ENCODE measurements at places on chromosomes 2 and 18.

GRCh38 chr2:162333968-162334367 is 10.0 kb upstream of the GCA start:
- no peak for DNase-seq

GRCh38 chr2:61707984-61708852 is 145.6 kb downstream of the FAM161A start:
- no peak for DNase-seq

DNA sequence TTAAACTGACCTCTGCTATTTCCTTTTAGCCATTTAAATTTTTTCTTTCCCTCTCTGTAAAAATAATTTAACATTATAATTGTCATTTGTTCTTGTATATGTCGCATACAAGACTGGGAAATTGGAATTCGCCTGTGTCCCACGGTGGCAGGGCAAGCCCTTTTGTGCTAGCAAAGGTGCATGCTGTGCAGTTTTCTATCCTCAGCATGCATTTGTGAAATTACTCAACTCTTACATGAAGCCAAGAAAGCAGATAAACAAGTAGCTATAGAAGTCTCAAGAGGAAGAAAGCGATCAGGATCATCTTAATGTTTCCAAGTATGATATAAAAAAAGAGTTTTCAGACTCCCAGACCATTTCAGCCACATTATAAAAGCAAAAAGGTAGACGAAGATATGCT is 392.6 kb upstream of the CHST9 start:
- no peak for DNase-seq

DNA sequence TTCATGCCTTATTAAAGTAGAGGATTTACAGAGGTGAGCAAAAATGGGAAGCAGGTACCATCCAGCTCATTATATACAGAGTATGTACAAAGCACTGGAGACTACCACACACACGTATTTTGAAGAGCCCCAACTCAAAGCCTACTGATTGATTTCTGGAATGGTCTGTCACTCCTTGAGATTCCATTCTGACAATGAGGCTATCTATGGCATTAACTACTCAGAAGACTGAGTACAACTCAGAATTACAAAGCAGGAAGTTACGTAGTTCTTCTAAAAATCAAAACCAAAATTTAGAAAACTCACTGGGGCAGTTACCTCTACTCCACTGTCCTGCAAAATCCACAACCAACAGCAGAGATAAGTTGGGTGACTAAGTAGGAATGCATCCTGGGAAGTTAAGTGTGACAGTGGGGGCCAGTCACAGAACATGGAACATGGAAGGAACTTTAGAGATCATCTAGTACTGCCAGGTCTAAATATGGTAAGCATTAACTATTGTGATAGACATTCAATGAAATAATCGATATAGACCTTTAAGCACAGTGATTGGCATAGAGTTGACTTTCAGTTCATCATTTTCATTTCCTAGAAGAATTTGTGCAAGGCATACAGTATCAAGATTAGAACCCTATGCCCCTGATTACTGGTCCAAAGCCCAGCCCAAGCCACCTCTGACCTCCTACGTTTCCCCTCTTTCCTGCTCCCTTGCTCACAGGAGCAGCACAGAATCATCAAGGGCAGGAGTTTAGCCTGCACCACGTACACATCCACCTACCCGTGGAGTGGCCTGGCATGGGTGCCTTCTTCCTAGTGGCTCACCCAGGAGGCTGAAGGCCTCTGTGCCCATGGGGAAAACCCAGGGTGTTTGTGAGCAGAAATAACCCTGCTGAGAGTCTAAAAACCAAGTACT is 80.1 kb upstream of the FOSL2 start:
- no peak for DNase-seq

GRCh38 chr2:148876595-148877402 is 1.8 kb downstream of the KIF5C start:
- no peak for DNase-seq

DNA sequence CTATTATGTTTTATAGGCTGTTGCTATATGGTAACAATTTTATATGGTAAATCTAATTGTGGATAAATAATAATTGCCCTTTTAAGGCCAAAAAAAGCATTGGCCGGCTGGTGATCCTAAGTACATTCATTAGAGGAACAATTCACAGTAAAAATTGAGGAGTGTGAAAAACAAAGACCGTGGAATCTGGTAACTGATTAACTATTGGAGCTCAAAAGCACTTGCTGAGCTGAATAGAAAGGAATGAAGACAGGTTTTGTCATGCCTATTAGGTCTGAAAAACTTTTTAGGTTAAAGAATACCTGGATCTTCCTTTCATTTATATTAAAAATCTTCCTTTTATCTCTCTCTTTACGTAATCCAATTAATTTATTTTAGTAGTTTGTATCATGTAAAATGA is 18.5 kb upstream of the RBBP8 start:
- DNase-seq, result no peak

GRCh38 chr2:196821195-196821594 is 12.0 kb upstream of the C2orf66 start:
- no peak for DNase-seq

DNA sequence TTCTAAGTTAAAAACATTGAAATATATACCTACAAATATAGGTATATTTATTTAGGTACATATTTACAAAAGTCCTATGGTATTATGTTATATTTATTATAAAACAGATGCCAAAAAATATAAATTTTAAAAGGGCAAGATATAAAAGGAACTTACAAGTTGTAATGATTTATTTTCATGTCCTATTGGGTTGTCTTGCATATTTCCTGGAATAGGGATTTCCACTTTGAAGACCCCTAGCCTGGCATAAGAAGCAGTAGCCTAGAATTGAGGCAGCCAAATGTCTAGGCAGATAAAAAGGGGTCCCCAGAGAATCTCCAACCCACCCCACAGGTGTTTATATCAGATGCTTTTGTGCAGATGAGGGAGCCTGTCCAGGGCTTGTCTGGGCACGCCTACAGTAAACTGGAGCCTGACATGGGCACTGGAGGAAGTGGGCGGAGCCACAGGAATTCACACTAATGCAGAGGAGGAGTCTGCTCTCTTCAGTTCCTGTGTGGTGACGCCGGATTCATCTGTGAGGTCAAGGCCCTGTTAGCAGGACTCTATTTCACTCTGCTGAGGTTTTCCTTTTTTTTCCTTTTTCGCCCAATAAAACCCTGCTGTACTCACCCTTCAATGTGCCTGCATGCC is 1088.9 kb upstream of the PIK3C3 start:
- no peak for DNase-seq

GRCh38 chr2:189379287-189379630 is 62.0 kb upstream of the WDR75 start:
- no peak for DNase-seq

- no peak for DNase-seq
Measured at GRCh38 chr2:37232131-37232933, 874 bp downstream of the NDUFAF7 start.

GRCh38 chr2:154724194-154724797 is 25.8 kb downstream of the KCNJ3 start:
- DNase-seq, result no peak

GRCh38 chr2:212028798-212029394 is 509.7 kb downstream of the ERBB4 start:
- no peak for DNase-seq

DNA sequence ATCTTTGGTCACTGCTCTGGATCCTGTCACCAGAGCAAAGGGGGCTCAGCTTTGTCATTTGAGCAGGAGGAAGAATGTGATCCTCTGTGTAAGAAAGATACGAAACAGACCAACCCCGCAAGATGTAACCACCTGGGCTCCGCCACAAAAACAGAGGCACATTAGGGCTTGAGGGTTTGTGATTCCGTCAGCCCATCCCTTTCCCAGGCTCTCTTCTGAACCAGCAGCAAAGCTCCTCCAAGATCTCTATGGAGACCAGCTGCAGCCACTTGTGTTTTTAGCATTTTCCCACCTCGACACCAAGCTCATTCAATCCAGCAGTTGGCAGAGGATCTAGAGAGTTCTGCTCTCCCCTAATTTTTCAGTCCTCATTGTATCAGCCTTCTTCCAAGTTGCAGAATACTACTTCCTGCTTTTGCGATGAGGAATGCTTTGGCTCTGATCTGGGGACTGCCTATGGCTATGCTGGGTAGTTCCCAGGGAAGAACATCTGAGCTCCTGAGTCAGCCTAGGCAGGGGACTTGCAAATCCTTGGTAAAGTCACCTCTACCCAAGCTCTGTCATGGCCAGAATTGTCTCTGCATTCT is 139.6 kb upstream of the RAB12 start:
- no peak for DNase-seq

DNA sequence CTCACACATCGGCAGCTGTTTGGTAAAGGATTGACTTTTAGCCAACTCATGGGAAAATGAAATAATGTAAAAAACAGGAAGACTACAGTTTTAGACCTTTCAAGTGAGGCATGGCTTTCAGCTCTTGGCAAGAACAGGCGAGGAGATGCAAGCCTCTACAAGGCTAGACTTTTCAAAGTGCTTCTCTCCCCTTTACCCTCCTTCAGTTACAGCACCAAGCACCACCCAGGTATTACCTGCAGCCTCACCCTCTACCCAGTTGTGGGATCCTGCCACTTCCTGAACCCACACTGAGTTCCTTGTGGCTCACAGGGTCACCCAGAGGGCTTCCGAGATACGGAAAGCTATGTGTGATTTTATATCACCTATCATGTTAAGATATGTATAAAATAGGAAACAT is 14.7 kb downstream of the UGT1A10 start:
- no peak for DNase-seq

- no peak for DNase-seq
Measured at GRCh38 chr2:129377078-129377469, 602.4 kb upstream of the RAB6C start.

DNA sequence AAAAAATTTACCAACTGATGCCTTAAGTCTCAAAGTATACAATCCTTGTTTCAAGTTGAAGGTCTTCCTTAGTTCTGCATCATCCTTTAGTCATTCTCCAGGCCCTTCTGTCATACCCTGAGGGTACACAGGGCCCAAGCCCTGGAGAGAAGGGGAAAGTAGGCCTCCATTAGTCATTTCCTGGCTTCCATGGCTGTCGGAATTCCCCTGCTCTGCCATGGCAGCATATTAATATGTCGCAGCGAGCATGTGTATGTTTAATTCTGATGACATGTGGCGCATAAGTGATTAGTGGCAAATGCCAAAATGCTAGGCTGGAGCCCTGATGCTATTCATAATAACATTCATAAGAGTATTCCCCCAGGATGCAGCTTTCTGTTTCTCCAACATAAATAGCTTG is 22.1 kb downstream of the GPR39 start:
- no peak for DNase-seq

- no peak for DNase-seq
Measured at GRCh38 chr2:96701636-96702035, 38.2 kb downstream of the LMAN2L start.

DNA sequence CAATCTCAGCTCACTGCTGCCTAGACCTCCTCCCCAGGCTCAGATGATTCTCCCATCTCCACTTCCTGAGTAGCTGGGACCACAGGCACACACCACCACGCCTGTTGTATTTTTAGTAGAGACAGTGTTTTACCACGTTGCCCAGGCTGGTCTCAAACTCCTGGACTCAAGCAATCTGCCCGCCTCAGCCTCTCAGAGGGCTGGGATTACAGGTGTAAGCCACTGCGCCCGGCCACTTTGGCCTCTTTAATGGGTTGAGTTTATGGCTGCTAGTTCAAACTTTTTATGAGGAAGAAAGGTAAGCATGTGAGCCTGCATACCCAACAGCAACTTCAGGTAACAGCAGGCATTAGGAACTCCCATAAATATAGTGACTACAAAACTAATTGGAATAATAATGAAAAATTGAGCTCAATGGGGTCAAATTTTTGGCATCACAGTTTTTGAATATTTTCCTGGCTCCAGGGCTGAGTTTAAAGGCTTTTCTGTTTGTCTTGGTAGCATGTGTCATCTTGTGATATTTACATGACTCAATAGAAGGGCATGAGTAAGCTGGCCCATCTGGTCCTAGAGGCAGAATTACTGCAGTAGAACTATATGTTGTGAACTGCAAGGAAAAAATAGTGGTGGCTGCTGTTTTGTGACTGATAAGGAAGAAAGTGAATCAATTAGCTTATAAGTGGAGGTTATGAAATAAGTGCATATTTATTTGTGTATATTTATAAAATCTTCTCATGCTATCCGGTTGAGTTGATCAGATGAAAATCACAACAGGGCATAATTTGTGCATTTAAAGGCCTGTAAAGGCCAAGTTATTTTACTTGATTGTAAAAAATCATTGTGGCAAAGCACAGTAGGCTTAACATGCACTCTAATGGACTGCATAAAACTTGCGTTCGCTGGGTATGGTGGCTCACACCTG is 24.8 kb downstream of the GALM start:
- DNase-seq, result peak; percentile 33

DNA sequence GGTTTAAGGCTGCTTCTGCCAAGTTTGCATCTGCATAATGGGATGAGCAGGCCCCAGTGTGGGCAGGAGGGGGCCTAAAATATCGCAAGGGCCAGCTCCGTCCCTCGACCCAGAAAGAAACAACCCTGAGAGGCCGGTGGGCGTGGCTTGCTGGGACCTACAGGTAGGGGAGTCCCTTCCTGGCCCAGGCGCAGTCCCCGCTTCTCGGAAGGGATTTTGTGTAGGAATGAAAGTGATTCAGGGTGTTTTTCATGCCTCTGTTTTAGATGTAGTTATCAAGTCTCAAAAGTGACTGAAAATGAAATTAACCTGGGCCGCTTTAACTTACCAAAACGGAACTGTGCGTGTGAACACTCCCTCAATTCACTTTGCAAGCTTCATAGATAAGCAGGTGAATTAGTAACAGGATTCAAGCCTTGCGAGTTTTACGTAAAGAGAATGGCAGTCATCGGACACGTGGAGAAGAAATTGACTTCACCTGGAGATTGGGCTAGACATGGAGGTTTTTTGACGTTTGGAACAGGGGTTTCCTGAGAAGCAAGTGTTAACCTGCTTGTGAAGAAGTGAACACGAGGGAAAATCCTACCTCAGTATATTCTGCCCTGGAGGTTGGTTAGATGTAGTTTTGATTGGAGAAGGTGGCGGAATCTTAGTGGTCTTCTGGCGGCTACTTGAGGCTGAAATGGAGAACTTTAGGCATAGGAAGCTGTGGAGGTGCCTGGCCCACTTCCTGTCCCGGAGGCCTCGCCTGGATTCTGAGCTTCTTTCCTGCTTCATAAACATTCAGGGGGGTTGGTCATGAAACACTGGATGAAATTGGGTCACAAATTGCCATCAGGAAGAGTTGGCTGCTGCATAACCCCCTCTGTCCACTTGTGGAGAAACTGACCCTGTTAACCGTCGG is 1.7 kb downstream of the NCK2 start:
- DNase-seq, result no peak

DNA sequence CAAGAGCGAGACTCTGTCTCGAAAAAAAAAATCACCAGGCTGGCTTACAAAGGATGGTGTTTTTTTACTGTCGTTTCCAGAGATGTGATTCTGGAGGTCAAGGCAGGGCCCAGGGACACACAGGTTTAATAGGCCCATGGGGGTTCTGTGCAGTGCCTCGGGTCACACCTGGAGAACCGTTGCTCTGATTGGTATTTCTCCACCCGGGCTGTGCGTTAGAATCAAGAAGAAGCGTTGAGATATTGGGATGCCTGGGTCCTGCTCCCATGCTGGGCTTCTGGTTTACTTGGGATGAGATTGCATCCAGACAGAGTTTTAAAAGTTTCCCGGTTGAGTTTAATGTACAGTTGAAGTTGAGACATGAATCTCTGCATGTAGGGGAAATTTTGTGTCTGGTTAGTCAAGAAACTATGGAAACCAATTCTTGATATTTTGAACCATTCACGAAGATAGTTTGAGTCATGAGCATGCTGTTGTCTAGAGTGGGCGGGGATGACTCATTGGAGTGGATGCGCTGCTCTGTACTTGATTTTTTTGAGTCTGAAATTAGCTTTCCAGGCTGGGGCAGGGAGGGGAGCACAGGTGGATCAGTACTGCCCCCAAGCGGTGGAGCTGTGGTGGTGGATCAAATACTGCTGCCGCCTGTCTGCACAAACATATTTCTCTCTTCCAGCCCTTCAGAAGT is 50.1 kb downstream of the GREB1 start:
- DNase-seq, result peak; percentile 50

Data from brain pericyte (primary cell).